ENCODE measurements at places on chromosomes 7 and 10.

GRCh38 chr7:2892549-2892948 is 48.4 kb upstream of the GNA12 start:
- DNase-seq: no peak

GRCh38 chr7:23093111-23093510 is 12.5 kb upstream of the KLHL7 start:
- no peak for DNase-seq

GRCh38 chr10:132425029-132425756 is 28.2 kb downstream of the PWWP2B start:
- DNase-seq: no peak

GRCh38 chr7:74092964-74093471 is 9.4 kb downstream of the LIMK1 start:
- DNase-seq: no peak

- DNase-seq: no peak
Measured at GRCh38 chr7:110421490-110422241, 669.3 kb upstream of the LRRN3 start.

DNA sequence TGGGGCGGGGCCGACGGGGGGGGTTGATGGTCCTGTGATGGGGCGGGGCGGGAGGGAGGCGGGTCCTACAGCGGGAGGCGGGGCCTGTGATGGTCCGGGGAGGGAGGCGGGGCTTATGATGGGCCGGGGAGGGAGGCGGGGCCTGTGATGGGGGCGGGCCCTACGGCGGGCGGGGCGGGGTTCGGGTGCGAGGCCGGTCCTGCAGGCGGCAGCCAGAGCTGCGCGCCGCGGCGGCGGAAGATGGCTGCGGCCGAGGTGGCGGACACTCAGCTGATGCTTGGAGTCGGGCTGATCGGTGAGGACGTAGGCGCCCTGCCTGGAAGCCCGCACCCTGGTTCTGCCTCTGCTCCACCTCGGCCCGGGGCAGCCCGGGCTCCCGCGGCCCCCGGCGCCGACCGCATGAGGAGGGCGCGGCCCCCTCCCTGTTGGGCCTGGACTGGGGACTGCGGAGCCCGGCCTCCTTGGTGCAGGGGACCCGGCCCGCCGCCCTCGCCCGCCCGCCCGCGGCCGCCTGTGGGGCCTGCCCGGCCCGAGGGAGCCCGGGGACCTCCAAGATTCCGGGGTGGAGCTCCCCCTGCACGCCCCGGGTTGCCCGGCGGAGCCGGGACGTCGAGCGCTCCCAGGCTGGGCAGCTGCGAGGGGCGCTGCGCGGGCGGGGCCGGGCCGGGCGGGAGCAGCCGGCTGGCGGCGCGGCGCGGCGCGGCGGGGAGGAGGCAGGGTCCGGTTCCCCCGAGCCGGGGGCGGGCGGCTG is at the start of gene DENND10:
Gene DENND10 (plus strand): TSS at position 211 of the 751 bp plus-strand sequence. CDS start 30 bp downstream, at position 241.
- no peak for DNase-seq

GRCh38 chr7:144738708-144739314 is 97.0 kb downstream of the TPK1 start:
- no peak for DNase-seq

GRCh38 chr10:101529207-101529606 is 58.9 kb downstream of the POLL start:
- DNase-seq: no peak

GRCh38 chr7:41346878-41347277 is 356.0 kb downstream of the INHBA start:
- no peak for DNase-seq

DNA sequence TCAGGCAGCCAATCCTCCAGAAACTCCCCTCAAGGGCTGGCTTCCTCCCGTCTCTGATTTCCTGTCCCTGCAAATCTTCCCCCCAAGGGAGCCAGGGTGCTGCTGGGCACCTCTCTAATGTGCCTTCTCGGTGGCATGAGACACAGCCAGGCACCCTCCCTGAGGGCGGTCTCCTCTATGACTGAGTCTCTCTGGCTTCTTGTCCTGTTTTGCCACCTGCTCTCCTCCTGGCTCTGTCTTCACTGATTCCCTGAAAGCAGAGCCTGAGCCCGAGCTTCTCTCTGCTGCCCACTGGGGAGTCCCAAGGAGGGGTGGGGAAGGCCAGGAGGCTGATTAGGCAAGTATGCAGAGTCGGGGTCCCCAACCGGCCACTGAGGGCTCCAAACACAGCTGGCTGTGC is 60.4 kb upstream of the INSIG1 start:
- DNase-seq: no peak

DNA sequence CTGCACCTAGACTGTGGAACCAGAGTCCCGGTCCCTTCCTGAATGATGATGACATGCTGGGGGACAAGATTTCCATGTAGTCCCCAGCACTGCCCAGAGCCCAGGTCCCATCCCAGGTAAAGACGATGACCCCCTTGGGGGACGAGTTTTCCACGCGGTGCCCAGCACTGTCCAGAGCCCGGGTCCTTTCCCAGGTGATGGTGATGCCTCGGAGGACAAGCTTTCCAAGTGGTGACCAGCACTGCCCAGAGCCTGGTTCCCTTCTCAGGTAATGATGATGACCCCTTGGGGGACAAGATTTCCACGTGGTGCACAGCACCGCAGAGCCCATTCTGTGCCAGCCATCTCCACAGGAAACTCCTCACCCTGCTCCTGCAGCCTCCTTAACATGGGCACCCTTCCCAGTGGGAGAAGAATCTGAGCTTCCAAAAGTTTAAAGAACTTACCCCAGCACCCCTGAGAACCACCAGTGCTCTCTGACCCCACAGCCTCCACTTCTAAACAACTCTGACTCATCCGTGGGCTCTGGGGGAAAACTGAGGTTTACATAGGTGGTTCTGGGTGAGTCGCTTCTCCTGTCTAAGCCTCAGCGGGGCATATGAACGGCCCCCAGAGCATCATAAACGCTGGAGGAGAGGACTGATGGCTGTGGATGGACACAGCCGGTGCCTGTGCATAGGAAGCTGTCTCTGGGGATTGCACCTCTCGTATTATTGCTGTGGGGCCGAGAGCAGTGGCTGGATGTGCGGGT is 233.2 kb downstream of the TCERG1L start:
- no peak for DNase-seq

GRCh38 chr10:129852829-129853561 is 111.1 kb downstream of the EBF3 start:
- DNase-seq: no peak

DNA sequence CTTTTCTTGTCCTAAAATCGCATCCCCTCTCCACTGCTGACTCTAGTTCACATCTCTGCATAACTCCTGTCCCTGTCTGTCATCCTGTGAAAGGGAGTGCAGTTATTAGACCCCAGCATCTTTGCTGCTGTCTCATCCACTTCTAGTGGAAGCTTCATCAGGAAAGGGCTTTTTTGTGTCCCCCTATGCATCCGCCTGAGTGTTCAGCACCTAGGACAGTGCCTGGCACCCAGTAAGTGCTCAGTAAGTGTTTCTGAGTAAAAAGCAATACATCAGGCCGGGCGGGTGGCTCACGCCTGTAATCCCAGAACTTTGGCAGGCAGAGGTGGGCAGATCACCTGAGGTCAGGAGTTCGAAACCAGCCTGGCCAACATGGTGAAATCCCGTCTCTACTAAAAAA is 211.8 kb upstream of the FOXK1 start:
- DNase-seq: no peak

DNA sequence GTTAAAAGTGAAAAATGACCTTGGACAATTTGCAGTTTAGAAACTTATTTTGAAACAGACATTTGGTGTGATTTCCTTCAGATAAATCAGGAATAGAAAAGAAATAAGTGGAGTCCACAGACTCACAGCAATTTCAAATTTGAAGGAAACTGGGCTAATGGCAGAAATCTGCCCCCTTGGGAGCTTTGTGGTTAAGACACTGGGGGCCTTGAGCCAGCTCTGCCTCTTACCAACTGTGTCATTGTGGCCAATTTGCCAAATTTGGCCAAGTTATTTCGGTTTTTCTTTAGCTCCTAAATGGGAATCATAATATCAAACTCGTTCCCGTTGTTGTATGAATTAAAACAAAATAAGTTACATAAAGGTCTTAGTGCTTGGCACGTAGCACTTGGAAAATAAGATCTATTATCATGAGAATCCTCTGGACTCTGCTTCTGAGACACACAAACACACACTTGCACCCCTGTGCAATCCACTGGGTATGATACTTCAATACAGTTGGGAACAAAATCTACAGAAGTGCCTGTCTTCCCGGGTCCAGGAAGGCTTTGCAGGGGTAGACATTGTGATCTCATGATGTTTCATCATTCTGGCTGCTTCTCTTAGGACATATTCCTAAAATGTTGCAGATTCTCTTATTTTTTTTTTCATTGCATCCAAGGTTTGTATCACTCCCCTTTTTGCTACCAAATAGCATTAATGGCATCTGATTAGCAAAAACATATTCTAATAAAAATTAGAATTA is 4.9 kb downstream of the ARMC3 start:
- no peak for DNase-seq

DNA sequence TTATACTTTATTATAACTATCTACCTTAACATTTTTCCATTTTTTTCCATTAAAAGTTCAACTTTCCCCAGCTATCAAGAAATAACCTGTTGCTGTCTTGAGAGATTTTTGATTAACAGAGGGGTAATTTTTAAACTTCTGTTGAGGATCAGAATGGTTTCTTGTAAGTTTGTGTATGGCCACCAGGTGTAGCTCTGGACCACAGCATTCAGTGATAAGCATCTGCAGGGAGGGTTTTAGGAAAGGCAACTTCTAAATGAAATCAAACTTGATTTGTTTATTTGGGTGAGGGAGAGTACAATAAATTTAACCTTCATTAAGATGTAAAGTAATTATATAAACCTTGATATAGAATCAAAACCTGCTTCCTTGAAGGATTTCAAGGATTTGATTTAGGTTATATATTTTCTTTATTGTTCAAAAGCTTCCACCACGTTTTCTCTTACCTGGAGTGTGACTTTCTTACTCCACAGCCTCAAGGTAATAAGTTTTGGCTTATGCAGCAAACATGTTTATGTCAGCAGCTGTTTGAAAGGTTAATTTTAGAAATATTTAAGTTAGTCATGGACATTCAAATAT is 153.3 kb downstream of the STK31 start:
- DNase-seq: peak; percentile 13

GRCh38 chr10:132145002-132145401 is 41.7 kb upstream of the DPYSL4 start:
- DNase-seq: no peak

DNA sequence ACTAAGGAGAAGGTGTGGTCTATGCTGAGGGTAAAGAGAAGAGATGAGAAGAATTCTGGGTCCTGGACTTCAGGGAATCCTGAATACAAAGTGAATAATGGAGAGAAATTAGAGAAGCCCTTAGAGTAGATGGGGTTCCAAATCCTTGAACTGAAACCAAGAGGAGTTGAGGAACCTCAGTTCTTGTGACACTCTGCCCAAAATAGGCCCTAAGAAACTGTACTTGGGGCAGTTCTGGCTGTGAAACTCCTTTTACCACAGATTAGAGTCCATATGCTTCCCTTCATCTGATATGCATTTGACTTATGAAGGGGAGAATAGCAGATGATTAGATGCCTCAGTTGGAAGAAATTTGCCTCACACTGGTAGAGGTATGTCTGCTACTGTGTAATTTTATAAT is 19.0 kb downstream of the TES start:
- no peak for DNase-seq

DNA sequence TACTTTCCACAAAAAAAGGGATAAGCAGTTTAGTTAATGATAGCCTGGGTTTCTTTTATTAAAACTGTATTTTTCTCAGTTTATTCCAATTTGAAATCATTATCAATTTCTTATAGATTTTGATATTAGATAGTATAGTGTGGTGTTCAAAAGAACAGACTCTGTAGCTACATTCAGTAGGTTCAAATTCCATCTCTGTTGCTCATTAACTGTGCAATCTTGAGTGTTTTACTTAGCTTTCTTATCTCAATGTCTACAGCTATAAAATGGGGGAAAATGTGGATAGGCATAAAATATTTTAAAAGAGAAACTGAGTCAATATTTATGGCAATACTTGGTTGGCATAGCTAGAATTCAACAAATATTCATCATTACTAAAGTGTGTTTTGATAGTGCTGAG is 86.9 kb upstream of the SEMA3A start:
- no peak for DNase-seq

DNA sequence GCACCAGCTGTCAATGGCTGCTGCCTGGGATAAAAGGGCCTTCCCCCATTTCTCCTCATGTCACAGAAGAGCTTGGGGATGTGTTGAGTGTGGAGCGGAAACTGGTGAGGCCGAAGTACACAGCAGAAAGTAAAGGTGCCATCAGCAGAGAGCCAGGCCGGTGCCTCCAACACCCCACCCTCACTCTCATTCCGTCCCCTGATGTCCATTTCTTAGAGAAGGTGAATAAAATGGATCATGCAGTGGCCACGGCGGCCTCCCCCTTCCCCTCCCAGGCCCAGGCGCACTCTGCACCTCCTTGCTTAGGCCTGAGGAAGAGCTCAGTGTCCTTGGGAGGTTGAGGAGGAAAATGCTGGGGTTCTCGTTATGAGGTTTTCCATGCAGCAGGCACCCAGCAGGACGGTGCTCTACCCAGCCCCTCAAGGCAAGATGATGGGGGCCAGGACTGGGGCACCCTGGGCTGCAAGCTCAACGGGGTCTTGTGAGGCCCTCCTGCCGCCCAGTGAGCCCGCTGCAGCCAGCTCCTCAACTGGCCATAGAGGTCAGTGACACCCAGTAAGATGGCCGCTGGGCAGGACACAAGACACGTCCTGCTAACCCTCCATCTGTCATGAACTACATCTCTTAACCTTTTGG is 163.9 kb downstream of the ADARB2 start:
- no peak for DNase-seq

GRCh38 chr7:7673240-7673550 is 32.6 kb downstream of the UMAD1 start:
- no peak for DNase-seq

GRCh38 chr10:1498746-1499358 is 238.5 kb downstream of the ADARB2 start:
- no peak for DNase-seq

DNA sequence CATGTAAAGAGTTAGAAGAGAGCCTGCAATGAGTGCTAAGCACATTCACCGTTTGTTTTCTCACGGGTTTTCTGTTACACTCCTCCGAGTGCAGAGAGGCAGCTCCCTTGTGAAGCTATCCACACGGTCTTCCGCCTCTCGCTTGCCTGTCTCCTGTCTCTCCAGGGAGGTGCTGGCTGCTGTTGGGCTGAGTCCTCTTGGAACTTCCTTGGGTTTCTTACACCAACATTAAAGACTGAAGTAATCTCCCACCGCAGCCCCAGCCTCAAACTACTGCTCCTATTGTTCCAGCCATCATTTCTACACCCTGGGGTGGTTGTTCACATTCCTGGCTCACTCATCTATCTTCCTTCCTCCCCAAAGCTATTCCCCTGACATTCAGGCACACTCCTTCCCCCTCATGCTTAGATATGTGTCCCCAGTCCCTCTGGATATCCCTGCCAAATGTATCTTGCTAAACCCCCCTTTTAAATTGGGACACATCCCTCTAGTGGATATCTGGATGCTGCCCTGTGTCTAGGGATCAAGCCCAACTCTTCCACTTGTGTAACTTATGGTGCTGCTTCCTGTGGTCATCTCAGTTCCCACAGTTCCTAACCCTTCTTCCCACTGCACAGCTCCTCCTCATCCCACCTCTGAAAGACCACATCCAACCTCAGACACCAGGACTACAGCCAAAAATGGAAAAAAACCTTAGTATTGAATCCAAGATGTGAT is 14.1 kb downstream of the ESYT2 start:
- DNase-seq: no peak

Data from iPS DF 6.9 (cell line).